ENCODE measurements at places on chromosomes 11 and 22.

GRCh38 chr11:119691701-119692539 lies 37.1 kb downstream of the NECTIN1 start:
- no peak for DNase-seq

GRCh38 chr22:20392983-20393704 lies 807 bp upstream of the ZNF74 start:
- no peak for DNase-seq

- peak; percentile 45 for DNase-seq
Measured at GRCh38 chr11:116499396-116500003, 273.3 kb downstream of the BUD13 start.

- no peak for DNase-seq
Measured at GRCh38 chr22:29306175-29306834, at the start of gene GAS2L1. Gene GAS2L1 (plus strand): TSS chr22:29306650. CDS start chr22:29308106, 1,456 bp downstream.

GRCh38 chr11:11075515-11076171 lies 217.8 kb upstream of the ZBED5 start:
- DNase-seq, result no peak

DNA sequence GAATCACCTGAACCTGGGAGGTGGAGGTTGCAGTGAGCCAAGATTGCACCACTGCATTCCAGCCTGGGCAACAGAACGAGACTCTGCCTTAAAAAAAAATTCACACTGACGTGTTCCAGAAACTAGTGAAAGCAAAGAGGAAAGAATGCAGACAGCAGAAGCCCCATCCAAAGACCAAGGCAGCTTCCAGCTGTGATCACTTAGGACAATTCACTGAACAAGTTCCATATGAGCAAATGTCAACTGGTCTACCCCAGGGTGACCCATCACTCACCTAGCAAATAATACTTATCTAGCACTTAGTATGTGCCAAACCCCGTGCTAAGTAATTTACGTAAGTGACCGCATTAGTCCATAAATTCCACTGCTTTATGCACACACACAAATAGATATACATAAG lies 138.9 kb downstream of the LARGE1 start:
- no peak for DNase-seq

DNA sequence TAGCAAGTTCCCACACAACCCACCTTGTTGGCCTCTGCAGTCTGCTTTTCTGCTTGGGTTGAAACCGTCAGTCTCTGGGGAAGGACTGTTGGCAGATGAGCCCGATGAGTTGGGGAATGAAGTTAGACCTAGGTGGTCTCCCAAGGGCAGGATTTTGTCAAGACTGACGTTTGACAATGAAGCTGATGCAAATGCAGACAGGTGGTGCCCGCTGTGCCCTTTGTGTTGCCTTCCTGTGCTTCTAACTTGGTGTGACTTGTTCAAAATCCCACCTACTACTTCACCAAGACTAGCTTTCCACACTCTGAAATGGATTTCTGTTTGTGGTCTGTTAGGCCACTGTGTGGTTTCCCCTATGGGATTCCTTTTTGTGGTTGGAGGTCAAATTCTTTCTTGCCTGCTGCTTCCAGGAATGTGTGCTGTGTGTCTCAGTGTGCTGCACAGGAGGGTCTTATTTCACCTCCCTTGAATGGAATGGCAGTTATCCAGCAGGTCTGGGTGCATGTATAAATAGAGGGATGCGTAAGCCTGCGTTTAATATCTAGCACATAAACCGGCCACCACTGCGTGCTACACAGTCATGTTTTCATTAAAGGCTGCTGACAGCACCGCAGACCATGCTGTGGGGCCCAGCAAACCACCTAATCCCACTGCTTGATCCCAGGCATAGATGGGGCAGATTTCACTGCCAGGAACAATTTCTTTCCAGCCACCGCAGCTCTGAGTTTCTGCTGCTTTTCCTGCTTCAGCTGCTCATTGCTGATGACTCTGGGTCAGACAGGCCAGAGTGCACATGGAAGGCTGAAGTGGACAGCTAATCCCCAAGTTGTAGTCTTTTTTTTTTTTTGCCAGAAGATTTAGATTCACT lies 44.8 kb downstream of the ADAMTS8 start:
- DNase-seq, result peak; percentile 29

DNA sequence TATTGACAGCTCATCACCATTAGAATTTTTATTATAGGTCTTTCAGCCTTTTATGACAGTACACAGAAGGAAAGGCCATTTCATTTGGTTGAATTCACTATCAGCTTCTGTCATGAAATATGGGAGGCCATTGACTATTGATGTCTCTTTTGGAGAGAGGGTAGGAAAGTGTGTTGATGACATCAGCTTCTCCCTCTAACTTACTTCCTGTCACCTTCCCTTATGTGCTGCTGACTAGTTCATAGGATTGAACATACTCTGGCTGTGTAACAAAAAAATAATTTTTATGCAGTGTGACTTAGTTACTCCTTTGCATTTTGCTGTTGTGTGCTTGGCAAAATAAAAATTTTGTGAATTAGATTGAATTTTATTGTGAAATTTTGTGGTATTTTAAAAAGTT lies 769.2 kb downstream of the METTL15 start:
- DNase-seq, result no peak

GRCh38 chr11:75481223-75481921 lies 44.4 kb downstream of the GDPD5 start:
- no peak for DNase-seq

DNA sequence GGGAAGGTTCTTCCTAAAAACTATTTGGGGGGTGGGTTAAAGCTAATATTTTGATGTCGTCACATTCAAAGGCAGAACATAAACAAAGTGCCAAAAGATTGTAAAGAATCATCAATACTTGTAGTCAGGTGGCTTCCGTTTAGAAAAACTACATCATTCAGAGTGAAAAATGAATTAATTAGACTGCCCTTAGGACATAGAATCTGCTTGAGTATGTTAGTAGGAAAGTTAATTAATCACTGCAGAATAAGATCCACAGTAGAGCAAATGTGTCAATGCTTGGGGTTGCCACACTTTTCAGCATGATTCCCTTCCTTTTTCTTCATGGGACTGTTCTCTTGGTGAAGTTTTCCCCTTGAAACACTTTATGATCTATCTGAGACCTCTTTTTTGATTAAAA lies 166.8 kb upstream of the MTNR1B start:
- no peak for DNase-seq

- DNase-seq, result no peak
Measured at GRCh38 chr11:127393460-127393997, 393.0 kb upstream of the KIRREL3 start.

DNA sequence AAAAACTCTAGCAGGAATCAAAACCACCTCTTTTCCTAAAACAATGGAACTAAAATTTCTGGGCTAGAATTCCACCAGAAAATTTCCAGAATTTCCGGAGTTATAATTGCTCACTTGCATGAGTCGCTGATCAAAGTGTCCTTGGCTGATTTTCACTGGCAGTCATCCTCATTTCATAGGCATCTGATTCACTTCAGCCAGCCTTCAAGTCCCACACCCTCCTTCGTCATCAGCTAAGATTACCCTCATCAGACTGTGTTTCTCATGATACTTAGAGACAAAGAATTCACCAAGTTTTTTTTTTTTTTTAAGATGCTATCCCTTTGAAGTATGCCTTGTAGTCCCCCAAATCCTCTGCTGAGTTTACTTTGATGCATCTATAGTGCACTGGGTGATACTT lies 71.5 kb upstream of the RAB38 start:
- DNase-seq, result no peak

DNA sequence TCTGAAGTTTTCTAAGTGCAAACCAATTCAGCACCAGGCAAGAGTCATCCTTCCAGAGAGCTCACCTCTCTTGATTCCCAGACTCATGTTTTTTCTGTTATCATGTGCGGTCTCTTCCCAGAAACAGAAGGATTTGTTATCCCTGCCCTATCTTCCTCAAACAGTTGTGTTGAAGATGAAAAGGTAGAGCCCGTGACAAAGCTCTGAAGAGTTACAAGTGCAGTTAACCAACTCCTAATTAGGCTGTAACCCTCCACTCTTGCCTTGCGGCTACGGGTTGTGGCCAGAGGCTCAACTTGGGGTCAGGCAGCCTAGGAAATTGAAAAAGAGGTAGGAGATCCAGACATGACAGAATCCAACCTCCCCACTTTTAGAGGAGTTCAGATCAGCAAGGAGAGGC lies 76.2 kb upstream of the CADM1 start:
- DNase-seq, result no peak

DNA sequence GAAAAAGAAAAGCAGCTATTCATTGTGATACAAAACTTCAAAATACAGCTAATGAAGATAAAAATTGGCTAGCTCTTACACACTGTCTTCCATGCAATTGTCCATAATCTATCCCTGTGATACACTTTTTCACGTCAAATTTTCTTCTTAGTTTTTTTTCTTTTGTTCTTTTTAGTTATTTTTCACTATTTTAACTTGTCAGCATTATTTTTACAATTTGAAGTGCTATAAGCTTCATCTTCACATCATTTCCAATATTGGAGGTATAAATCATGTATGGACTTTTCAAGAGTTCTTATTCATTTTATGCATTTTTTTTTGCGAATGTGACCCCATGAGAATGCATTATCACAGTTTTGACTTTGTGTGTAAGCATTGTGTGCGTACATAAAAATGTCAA lies 4.1 kb downstream of the OR5B17 start:
- no peak for DNase-seq

DNA sequence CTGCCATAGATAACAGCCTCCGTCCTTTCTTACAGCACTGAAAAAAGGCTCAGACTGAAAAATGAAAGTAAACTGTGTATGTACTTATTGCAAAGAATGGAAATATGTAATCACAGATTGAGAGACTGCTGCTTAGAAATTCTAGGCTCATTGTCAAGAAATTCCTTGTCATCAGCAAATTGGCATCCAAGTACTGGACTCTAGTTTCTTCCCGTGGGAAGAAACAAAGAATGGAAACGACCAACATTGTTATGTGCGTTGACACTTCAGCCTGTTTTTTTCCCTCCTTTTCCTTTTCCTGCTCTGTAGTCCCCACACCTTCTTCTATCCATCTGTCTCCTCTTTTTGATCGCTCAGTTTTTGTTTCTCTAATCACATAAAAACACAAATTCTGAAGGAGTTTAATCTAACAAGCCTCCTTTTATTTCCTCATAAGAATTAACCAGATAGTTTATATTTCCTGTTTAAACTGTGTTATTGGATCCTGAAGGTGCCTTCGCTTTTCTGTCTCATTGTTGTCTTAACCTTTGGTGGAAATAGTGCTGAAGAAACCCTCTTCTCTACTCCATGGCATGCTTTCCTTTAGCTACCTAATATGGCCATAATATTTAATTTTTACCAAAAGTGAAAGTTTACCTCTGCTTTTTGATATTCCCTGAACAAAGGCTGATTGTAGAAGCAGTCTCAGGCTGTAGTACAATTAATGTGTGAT lies 20.0 kb upstream of the CASP12 start:
- DNase-seq, result no peak

DNA sequence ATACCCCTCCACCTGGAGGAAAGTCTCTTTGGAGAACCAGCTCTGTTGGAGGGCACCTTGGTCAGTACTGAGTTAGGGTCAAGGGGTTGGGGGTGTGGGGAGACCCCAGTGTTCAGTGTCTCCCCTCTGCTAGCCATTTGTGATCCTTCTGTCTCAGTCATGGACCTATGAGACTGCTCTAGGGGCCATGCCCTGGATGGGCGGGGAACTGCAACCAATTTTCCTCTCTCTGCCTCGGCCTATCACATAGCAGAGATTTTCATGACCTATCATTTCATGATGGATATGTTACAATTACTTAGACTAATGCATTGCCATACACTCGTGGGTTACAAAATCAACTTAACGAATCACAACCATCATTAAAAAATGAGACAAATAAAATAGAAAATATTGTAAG lies 7.4 kb downstream of the OTOG start:
- no peak for DNase-seq

GRCh38 chr11:11313426-11313825 lies 39.6 kb downstream of the CSNK2A3 start:
- peak; percentile 26 for DNase-seq

DNA sequence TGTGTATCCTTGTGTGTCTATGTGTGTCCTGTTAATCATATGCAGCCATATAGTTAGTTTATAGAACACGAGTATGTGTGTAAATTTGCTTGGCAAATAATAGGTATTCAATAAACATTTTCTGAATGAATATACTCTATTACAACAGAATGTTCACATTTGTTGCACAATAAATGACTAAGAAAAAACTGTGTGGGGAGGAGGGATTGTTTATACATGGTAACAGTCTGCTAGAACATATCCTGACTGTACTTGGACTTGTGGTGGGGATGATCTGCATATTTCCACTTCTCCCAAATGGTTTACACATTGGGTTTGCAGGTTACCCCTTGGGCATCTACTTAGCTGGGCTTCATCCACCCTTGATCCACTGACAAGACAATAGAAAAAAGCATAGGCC lies 194.6 kb downstream of the INSC start:
- DNase-seq, result no peak
